Myocyte (in vitro differentiated cells): ENCODE measurements at places on chromosomes 13 and 19. TPM values are rescaled to one million over a fixed set of nuclear protein-coding genes. Genes with fewer than 3 reads are reported as not detected.

Gene ACP7
- total RNA-seq: not detected in 2 replicates

Gene KLK3
- not detected in 2 replicates for total RNA-seq

Gene FLT1
- not detected in 2 replicates for total RNA-seq

Gene LRRC4B
- 0.05 TPM in 1 of 2 replicates, not detected in the other for total RNA-seq

Gene HCN2
- total RNA-seq: 2.9 and 3.5 TPM in 2 replicates

Gene HSPB6
- total RNA-seq: 0.21 and 0.37 TPM in 2 replicates

DNA sequence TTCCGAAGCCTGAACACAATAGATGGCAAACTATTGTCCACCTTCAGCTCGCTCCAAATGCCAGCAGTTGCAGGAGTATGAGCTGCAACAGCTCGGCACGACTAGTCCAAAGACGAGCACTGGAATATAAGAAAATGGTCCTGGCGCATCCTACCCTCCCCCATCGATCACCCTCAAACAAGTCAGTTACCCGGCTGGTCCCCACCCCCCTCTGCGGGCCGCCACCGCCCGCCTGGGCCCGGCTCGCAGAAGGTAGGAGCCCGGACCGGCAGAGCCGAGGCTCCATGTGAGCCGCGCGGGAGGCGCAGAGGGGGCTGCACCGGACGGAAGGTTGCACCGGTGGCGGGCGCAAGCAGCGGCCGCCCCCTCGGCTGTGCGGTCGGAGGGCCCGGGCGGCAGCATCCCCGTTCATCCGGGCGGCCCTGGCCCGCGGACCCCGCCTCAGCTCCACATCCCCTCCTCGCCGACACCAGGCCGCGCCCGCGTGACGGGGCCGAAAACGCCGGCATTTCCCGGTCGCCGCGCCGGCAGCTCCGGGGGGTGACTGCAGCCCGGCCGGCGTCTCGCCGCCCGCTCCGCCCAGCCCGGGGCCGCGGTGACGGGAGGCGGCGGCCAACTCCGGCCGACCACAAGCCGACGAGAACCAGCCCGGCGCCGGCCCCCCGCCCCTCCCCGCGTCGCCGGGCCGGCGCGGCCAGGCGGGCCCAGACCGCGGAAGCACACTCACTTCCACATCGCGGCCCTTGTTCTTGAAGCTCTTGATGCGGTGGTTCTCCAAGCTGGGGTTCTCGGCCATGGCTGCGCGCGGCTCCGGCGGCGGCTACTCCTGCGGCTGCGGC, 552 bp downstream of the KPNA3 start:
- DNase-seq: peak; percentile 46

DNA sequence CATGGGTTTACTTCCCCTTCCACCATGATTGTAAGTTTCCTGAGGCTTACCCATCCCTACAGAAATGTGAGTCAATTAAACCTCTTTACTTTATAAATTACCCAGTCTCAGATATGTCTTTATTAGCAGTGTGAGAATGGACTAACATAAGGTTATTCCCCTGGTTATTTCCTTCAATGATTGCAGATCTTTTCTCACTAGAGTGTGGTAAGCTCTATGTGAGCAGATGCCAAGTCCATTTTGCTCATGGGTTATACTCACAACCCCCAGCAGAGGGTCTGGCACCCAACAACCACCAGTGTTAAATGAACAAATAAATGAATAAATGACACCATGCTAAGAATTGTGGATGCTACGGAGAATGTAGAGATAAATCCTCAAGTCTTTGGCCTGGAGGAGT, 472.8 kb downstream of the LIG4 start:
- no peak for DNase-seq

DNA sequence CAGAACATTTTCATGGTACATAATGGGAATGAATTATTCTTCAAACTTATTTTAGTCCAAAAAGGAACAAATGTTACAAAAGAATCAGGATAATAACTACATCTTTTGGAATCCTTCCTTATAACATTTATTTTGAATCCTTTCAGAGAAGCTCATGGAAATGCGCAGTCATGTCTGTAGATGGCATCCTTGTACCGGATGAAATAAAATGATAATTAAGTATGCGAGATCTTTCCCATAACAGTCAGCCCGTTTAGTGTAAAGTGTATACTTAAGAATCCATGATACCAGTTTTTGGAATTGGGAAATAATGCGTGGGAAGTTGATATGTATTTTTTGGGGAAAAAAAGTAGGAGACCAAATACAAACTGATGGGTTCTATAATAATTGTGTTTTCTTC, 418.8 kb downstream of the GPC5 start:
- peak; percentile 2 for DNase-seq

- peak; percentile 22 for DNase-seq
Observed at GRCh38 chr13:114062754-114063153, 69.7 kb downstream of the RASA3 start.

DNA sequence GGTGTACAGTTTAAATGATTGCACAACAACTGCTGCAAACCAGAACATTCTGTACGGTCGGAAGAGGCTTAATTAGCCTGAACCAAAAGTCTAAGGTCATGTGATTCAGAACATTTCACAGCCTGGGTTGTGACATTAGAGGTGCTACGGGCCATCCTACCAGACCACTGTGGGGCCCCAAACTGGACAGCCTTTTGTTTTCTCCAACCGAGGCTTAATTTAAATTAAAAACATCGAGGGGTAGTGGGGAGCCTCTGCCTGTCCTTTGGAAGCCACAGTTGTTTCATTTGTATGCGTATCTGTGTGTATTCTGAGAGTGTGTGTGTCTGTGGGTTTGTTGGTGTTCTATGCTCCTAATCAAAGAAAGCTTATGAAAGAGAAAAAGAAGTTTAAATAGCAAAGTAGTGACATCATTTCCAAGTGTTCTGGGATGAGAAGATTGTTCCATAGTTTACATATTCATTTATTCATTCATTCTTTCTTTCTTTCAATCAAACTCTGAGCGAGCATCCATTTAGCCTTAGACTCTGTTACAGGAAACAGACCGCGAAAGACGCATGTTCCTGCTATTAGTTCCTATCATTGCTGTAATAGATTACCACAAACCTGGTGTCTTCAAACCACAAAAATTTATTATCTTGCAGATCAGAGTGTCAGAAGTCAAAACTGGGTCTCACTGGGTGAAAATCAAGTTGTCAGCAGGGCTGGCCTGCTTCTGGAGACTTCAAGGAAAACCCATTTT, 444.8 kb downstream of the FOXO1 start:
- peak; percentile 49 for DNase-seq

DNA sequence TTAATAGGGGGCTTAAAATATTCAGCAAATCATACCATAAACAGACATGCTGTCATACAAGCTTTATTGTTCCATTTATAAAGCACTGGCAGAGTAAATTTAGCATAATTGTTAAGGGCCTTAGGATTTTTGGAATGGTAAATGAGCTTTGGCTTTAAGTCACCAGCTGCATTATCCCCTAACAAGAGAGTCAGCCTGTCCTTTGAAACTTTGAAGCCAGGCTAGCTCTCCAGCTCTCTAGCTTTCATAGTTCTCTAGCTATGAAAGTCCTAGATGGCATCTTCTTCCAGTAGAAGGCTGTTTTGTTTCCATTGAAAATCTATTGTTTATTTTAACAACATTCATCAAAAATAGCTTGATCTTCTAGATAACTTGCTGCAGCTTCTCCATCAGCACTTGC, 420.8 kb upstream of the GPC6 start:
- no peak for DNase-seq

GRCh38 chr13:51542346-51543242, 41.7 kb upstream of the WDFY2 start:
- no peak for DNase-seq

DNA sequence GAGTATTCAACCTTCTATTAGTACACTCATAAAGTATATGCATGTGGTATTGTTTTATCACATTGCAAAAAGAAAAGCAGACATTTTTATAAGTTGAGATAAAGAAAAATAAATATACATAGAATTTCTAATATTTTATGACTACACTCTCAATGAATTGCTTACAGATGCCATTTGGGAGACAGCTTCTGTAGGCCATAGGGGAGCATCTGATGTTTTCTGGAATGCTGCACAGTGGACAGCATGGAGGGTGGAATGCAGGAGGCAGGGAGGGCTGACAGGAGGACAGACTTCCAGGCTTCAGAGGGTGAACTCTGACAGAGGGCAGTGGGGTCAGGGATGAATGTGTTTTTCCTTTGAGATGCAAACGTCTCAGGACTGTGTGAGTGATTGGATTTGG, 45.8 kb downstream of the MIPEP start:
- DNase-seq: no peak

DNA sequence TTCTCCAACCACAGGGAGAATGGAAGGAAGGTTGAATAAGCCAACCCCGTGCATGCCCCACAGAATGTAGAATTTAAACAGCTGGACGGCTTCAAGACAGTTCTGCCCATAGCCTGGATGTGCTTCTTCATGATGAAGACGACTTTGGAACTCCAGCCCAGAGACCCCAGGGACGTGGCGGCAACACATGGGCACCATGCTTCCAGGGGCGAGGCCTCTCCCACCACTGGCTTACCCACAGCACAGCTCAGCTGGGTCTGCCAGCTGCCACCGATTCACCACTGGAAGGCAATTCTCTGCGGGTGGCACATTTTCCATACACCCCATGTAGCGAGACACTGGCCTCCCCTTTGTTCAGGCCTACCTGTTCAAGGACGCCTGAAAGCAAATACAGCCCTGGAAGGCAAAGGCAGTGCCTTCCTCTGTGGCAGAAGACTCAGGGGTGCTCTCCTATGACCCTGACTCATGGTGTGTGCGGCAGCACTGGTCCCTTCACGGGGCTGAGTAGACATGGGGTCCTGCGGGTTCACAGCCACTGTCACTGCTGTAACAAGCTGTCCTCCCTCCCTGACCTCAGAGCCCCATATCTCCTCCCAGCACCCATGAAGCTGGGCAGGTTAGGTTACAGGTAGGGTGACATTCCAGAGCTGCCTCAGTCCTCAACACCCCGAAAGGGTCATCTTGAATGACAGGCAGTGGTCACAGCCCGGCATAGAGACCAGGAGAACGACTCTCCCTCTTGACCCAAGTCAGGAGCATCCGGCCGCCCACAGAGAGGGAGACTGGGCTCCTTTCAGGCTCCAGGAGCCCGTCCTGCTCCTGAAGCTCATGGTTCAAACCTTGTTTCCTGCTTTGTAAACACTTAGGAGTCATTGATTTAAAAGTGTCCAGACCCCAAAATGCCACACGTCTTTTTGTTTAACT, 72.7 kb downstream of the SPACA7 start:
- DNase-seq: no peak

DNA sequence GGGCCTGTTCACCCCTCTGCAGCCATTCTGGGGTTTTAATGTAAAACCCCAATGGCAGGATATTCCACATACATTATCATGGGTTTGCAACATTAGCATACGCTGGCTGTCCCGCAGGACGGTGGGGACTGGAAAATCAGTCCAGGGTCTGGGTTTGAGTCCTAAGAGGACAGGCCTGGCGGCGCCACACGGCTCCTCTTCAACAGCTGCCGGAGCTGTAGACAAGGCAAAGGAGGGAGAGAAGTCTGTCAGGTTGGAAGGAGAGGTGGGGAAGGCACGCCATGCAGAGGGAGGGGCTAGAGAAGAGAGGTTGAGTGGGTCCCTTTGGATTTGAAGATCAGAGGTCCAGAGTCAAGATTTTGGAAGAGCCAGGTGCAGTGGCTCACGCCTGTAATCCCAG, 11.9 kb downstream of the NFKBID start:
- no peak for DNase-seq

DNA sequence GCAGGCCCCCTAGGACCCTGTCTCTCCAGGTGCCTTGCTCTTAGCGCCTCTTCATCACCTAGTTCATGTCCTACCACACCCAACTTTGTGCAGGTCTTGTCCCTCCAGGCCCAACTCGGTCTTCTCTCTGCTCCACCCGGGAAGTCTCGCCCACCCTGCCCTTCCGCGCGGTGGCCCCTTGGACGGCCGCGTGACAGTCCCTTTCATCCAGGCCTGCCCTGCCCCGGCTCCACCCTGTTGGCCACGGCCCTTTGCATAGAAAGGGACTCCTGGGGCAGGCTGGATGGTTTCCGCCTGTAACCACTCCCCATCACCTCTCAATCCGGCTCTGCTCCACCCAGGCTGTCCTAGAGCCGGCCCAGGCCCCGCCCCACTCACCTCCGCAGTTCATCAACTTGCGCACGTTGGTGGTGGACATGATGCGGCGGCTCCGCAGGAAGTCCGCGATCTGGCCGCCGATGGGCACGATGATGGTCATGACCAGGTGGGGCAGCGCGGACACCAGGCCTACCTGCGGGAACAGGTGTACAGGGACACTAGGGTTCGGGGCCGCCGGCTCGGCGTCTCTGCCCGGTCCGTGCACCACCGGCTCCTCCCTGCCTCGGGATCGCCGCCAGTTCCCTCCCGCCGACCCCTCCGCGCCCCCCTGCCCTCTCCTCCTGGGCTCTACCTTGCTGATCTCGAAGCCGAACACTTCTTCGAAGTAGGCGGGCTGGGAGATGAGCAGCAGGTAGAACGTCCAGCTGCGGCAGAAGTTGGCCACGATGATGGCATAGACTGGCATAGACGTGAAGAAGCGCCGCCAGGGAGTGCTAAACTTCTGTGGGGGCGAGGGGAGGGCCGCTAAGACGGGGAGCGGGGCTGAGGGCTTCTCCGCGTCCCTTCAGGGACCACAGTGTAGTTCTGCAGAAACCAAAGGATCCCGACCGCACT, 7.2 kb downstream of the GFY start:
- DNase-seq: no peak

GRCh38 chr19:30670562-30671366, 298.6 kb downstream of the ZNF536 start:
- DNase-seq: no peak

DNA sequence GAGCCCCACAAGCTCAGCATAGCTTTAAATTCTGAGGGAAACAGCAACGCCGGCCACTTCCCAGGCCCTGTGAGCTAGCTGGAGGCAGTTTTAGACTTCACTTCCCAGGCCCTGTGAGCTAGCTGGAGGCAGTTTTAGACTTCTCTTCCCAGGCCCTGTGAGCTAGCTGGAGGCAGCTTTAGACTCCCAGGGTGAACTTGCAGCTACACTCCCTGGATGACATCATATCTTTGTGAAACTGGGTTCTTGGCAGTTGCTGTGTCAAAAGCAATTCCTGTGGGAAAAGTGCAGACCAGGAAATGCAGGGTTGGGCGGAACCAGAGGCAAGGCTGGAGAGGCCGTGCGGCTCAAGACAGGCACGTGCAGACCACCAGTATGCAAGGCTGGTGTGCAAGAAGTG, 12.7 kb downstream of the SOX1 start:
- DNase-seq: no peak

GRCh38 chr13:113666329-113666670, 719 bp upstream of the GRK1 start:
- DNase-seq: no peak

GRCh38 chr19:3580156-3580934, 4.9 kb upstream of the GIPC3 start:
- peak; percentile 89 for DNase-seq

GRCh38 chr19:11361771-11362731, 6.8 kb downstream of the PLPPR2 start:
- no peak for DNase-seq
